ENCODE measurements at places on chromosomes 7 and 10.

DNA sequence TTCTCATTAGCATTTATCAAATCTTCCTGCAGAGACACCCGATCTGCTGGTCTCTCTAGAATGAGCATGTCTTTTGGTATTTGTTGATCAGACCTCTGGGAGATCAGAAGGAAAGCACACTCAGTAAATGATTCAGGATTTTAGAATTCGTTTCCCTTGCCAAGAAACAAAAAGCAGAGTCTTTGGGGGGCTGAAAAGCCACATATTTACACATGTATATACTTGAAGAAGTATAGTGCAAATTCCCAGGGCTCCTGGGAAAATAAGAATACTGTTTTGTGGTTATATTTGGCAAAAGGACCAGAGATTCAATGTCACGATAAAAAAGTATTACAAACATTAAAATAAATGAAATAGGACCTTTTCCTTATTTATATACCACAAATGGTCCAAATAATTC, 100.2 kb downstream of the AGMO start:
- DNase-seq, result no peak

GRCh38 chr7:113404245-113404644, 285.9 kb upstream of the SMIM30 start:
- DNase-seq, result no peak

- DNase-seq, result no peak
These were observed 25.4 kb downstream of the LCOR start for GRCh38 chr10:96857301-96858012.

- no peak for DNase-seq
These were observed 76.6 kb upstream of the HGF start for GRCh38 chr7:81846398-81846797.

Data from CD8-positive, alpha-beta memory T cell (primary cell).